Large intestine (tissue), 12 donors: ENCODE measurements at places on chromosomes 7 and 10. TPM values are rescaled to one million over a fixed set of nuclear protein-coding genes. Genes with fewer than 3 reads are reported as not detected.

Gene PGAM2
- 4.0 TPM for polyA plus RNA-seq

Gene TRA2A
- polyA plus RNA-seq = 169 TPM

Gene MSMB
- polyA plus RNA-seq = 0.25 TPM

Gene SFTPA1
- polyA plus RNA-seq = not detected

Gene PNLIP
- polyA plus RNA-seq = 0.12 TPM

Gene ITGB8
- 26.8 TPM for polyA plus RNA-seq

Gene IGF2BP3
- polyA plus RNA-seq = 61.6 TPM

Gene ADAM12
- 2.2 TPM for polyA plus RNA-seq

Gene SH3PXD2A
- polyA plus RNA-seq = 32.0 TPM
